ENCODE measurements at places on chromosomes 3 and 15.

- DNase-seq: peak; percentile 59
Observed at GRCh38 chr3:124559846-124560574, 170.2 kb upstream of the UMPS start.

DNA sequence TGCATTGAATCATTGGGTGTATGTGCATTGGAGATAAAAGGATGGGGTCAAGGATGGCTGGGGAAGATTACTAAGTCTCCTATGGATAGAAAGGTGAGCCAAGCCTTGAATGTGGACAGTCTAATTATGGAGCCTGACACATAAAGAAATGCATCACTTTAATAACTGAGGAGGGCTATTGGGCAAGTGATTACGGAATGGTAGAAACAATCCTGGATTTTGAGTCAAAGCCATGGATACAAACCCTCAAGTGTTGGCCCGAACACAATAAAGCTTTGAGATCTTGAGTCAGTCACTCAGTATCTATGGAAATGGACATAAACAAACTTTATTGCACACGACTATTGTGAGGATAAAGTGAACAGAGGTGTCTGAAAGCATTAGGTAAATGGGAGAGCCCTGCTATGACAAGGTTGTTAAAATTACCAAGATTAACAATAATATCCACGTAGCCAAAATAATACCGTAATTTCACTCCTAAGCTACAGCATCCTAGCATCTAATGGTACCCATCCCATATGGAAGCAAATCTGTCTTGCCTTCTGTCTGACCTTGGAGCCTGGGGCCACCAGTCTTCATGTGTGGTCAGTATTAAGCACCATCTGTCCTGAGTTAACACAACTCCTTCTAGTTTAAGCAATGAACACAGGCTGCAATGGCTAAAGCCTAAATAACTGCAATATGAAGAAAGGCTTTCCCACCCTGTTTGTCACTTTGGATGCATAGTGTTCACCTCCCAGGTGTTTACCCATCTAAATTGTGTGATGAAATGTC lies 136.9 kb upstream of the PRICKLE2 start:
- no peak for DNase-seq

- no peak for DNase-seq
Observed at GRCh38 chr3:8413337-8413926, 88.2 kb upstream of the LMCD1 start.

- DNase-seq: no peak
Observed at GRCh38 chr15:100740138-100740537, 137.7 kb downstream of the ASB7 start.

GRCh38 chr3:27049792-27050191 lies 319.4 kb downstream of the NEK10 start:
- DNase-seq: no peak

- DNase-seq: no peak
Observed at GRCh38 chr3:45654397-45654944, 34.7 kb upstream of the SACM1L start.

DNA sequence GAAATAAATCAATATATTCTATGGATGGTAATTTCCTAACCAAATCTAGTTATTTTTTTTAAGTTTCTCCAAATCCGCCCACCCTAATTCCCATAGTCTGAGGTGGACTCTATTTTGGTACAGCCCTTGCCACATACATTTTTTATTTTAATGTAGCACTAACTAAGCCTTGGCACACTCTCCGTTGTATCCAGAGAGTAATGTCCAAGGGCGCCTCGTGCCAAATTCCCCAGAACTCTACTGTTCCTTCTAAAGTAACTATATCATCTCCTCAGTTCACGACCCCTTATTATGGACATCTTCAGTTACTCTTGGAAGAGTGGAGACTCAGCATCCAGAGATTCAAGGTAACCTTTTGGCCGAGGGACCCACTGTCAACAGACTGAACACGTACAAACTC lies 1.3 kb downstream of the VGLL3 start:
- no peak for DNase-seq

- DNase-seq: no peak
Observed at GRCh38 chr3:14768881-14769280, 49.9 kb upstream of the FGD5 start.

DNA sequence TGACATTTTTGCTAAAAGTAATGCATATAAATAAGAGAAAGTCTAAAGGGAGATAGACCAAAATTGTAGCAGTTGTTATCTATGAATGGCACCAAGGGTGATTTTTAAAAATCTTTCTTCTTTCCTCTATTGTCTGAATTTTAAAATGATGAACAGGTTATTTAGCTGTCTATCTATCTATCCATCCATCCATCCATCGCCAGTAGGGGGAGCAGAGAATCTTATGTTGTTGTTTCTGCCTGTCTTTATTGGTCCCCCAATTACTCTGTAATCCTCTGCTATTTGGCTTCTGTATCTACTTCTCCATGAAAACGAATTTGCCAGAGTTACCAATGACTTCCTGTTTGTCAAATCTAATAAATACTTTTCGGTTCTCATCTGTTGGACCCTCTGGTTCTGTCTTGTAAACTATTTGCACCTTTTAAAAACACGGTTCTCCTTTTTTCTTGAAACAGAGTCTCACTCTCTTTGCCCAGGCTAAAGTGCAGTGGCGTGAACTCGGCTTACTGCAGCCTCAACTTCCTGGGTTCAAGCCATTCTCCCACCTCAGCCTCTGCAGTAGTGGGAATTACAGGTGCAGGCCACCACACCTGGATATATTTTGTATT lies 86.0 kb downstream of the ECT2 start:
- peak; percentile 19 for DNase-seq

DNA sequence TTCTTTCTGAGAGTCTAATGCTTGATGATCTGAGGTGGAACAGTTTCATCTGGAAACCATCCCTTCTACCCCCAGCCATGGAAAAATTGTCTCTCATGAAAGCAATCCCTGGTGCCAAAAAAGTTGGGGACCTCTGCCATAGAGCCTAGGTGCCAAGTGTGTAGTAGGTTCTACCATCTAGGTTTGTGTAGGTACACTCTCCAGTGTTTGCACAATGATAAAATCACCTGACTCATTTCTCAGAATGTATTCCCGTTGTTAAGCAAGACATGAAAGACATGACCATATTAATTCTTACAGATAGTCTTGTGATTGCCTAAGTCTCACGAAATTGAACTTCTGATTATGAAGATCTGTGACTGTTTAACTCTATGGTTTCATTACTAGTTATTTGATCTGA lies 68.6 kb downstream of the KAT2B start:
- no peak for DNase-seq

DNA sequence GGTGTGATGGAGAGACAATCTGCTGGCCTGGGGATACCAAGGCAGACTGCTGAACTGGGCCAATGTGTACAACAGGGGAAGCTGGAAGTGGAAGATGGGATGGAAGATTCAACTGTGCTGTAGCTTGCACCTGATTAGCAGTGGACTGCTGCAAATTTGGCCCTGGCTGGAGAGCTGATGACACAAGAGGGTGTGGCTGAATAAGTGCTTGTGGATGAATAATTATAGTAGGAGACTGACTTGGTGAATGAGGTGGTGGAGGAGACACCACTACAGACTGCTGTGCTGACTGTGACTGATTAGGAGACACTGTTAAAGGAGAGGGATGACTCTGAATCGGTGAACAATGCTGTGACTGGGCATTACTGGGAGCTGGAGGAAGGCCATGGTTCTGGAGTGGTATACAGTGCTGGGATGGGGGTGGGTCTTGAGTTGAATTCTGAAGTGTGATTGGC lies 52.5 kb downstream of the PHC3 start:
- DNase-seq: no peak

DNA sequence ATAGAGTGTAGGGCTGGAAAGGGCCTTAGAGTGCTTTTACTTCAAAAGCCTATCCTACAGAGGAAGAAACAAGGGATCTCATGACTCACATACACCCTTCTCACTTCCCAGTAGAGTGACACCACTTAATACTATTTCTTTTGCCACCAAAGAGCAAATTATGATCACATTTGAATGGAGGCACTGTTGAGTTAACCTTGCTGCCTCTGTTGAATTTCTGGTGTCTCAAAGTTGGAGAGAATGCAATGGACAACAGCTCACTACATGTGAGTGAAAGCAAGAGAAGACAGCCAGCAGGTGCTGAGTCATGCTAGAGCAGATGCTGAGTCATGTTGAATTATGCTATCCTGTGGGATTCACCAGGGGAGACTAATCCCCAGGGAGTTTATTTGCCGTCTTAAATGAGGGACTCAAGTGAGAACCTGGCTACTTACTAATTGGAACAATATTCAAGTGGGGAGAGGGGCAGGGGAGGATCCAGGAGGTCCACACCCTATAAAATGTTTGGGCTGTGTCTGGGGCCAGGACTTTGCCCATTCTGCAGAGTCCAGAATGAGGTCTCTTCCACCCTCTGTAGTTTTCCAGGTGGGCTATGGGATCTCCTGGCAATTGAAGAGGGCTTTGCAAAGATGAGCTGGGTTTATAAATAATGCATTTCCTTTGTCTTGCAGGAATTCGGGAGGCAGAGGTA lies 35.8 kb downstream of the ST8SIA2 start:
- DNase-seq: no peak

Data from CD4-positive, alpha-beta T cell treated with Interleukin-2 at 100 ng/mL for 4 hours (primary cell).